ENCODE measurements at places on chromosomes 5 and 9.

GRCh38 chr9:114810614-114811013 lies 4.8 kb upstream of the TNFSF15 start:
- no peak for ATAC-seq

GRCh38 chr9:33101104-33101951 lies 24.9 kb upstream of the SMU1 start:
- ATAC-seq, result peak; percentile 64

GRCh38 chr9:87096506-87096905 lies 149.2 kb upstream of the GAS1 start:
- no peak for ATAC-seq

DNA sequence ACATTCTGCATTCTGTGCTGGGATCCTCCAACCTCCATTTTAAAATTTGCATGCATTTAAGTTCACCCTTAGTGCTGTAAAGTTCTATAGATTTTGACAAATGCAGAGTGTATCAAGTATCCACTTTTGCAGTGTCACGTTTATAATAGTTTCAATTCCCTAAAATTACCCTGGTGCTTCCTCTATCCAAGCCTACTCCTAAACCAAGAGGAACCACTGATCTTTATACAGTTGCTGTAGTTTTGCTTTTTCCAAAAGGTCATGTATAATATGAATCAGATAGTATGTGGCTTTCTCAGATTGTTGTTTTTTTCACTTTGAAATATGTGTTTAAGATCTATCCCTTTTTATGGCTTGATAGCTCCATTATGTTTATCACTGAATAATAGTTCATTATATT lies 468.4 kb upstream of the CDH6 start:
- ATAC-seq, result no peak

DNA sequence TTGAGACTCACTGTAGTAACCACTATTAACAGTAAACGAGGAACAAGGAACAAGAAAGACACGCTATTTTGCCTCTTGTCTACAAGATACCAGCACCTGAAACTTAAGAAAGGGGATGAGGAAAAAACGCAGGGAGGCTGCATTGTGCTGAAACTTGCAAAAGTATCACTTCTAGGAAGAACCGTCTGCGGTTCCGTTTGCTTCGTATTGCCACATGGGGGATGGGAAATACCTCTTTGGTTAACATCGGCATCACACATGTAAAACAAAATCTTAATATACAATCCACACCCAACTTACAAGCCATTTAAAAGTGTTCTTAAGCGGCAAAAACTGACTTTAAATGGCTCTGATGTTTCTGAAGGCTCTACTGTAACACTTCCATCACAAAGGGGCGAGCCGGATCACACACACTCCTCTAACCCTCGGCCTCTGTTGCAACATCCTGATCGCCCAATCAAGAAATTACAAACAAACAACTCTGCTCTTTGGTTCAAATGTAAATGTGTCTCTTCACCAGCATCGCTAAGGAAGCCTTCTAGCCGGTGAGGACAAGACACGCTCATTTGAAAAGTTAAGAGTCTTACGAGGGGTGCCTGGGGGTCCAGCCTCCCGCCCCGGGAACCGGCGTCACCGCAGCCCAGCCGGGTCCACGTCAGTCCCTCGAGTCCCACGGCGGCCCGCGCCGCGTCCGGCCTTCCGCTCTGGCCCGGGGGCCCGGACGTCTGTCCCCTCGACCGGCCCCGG lies 621 bp downstream of the SEC16A start:
- ATAC-seq, result no peak

DNA sequence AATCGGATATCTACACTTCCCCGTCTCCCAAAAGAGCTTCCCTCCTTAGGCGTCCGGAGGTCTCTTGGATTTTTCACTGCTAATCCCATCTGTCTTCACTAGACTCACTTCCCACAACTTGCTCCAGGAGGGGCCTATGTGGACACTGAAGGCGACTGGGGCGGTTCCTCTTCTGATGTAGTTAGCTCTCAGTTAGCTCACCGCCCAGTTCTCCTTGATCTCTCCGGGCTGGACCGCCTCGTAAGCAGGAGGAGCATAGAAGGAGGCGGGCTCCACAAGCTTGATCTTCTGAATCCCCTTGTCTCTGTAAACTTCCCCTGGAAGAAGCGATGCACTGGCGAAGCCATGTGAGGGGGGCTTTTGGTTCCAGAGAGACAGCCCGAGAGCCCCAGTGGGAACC lies 112.0 kb upstream of the SELENOP start:
- ATAC-seq, result no peak

- ATAC-seq, result no peak
These were observed 136.1 kb upstream of the RUSC2 start for GRCh38 chr9:35353731-35354365.

GRCh38 chr9:126411948-126412284 lies 85.3 kb downstream of the MVB12B start:
- no peak for ATAC-seq

DNA sequence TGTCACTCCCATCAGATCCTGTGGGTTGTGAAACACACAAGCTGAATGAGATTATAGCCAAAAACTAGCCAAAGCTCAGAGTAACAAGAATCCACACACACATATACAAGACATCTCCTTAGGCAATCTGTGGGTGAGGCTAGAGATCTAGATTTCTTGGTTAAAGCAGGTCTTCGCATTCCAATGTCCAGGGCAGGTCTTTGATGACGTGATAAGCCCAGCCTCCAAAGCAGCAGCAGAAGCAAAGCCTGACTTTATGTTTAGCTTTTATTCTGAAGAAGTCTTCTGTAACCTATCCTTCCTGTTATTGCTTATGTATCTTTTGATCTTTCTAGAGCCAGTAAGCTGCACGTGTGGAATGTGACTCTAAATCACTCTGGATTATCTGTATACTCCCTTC lies 199.1 kb upstream of the SLC30A5 start:
- ATAC-seq, result no peak

DNA sequence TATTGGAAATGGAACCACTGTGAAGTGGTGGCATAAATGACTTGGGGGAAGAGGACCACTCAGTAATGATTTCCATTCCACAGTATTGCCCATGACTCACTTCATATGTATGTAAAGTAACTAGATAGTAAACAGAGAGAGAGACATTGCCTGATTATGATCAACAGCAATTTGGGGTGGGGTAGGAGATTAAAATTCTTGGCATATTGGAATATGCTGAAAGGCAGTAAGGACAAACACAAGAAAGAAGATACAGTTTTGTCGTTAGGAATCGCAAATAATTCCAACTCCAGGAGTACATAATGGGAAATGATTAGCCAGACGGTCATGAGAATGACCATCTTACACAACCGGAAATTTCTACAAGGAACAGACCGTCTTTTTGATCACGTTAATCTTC lies 1.5 kb upstream of the HMGCS1 start:
- ATAC-seq, result no peak

DNA sequence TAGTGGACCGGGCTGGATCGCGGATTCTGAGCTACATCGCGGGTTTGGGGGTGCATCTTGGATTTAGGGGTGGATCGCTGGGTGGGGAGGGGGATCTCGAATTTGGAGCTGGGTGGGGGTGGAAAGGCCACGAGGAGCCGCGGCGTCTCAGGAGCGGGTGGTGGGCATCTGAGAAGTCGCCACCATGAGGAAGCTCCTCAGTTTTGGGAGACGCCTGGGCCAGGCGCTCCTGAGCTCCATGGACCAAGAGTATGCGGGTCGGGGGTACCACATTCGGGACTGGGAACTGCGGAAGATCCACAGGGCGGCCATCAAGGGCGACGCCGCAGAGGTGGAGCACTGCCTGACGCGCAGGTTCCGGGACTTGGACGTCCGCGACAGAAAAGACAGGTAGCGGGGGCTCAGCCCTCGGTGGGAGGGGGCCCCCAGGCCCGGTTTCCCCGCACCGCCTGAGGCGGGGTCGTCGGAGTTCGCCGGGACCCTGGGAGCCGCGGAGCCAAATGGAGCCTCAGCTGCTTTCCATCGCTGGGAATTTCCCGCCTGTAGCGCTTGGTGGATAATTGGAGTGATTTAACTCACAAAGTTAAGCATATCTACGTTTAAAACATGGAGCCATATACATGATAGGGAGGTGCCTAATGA lies 376 bp downstream of the ANKRD18B start:
- ATAC-seq, result peak; percentile 67

GRCh38 chr5:17620627-17621026 lies 10.4 kb downstream of the TAF11L12 start:
- no peak for ATAC-seq

- ATAC-seq, result no peak
These were observed 77.8 kb upstream of the LRRTM2 start for GRCh38 chr5:138952962-138953361.

DNA sequence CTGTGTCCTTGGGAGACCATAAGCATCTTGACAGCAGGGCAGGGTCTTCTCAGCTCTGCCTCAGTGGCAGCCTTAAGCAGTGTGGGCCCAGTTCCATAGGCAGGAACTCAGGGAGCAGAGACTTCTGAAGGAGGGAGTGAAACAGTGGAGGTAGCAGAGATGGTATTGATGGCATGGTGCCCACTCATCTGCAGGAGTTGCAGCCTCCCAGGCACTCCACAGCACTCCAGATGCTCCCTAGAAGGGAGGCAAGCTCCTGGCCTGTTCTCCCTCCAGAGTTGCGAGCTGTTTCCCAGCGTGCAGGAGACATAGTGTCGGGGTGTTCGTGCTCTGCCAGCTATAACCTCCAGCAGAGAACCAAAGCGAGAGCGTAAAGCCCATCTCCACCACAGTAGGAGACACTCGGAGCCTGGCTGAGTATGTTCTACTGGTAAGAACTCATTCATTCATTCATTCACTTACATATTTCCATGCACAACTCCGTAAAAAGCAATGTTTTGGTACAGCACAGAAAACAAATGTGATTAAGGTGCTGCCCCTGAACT lies 31.4 kb upstream of the UNC5A start:
- ATAC-seq, result no peak

DNA sequence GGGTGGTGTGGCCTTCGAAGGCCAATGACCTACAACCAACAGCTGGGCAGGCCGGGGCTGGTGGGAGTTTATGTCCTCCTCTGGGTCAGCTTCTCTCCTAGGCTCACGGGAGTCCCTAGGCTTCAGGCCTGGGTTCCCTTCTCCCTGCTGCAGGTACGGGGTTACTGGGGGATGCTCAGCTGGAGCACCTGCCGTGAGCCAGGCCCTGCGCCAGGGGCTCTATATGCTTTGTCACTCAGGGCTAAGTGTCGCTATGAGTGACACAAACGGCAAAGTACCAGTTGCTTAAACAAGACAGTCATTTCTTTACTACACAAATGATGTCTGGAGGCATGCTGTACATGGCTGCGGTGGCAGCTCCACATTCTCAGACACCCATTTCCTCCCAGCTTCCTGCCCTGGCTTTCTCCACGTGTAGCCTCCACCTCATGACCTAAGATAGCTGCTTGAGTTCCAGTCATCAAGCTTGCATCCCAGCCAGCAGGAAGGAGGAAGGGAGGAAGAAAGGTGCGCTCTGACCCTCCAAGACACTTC lies 22.5 kb upstream of the NINJ1 start:
- no peak for ATAC-seq

DNA sequence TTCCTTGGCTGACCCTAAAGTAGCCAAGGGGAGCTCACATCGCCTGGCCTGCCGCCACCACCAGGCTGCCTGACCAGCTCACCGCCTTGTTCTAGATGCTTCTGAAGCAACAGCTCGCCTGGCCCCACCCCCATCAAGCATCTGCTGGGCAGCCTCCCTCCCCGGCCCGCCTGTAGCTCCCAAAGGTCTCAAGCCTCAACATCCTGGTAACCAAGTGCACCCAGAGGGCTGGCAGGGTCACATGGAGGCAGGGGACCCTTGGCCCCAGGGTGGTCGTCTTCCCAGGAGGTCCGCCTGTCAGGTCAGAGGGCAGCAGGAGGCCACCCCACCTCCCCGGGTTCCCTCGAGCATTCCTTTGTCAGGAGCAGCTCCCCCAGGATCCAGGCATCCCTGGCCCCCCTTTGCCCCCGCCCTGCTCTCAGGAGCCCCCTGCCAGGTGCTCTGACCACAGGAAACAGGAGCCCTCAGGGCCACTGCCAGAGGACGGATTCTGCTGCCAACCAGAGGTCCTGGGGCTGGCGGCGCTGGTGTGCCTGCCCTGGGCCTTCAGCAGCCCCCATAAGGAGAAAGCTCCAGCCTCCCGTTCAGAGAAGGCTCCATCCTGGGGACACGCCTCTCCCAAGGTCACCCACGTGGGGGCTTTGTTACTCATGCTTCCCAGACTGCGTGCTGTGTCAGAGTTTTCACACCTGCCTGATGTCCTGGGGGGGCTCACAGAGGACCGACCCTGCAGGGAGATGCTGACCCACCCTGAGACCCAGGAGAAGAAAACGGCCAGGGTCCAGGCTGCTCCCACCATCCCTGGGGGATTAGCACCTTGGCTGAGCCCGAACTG lies 3.5 kb upstream of the LRRC14B start:
- ATAC-seq, result no peak

GRCh38 chr9:36486329-36486932 lies 86.3 kb upstream of the MELK start:
- peak; percentile 3 for ATAC-seq

DNA sequence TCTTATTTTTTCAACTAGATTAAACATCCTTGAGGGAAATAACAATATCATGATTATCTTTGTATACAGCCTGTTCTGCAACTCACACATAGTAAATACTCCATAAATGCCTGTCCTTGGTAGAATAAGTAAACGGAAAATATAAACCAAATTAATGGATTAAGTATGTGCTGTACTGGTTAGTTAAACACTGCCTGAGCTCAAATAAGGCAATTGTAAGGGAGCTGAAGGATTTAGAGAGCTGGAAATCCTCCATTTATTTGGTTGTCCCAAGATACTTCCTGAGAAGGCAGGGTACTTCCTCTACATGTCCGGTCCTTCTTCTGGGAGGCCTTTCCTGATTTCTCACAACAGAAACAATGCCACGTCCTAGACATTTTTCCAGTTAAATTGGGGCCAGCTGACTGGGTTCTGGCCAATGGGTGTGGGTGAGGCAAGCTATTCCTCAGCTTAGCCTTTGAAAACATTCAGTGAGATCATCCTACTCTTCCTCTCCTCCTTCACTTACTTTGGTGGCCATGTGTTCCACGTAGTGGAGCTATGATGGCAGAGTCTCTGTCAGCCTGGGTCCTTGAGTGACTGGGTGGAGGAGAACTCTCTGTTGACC lies 8.5 kb upstream of the C1QTNF3 start:
- ATAC-seq, result no peak

DNA sequence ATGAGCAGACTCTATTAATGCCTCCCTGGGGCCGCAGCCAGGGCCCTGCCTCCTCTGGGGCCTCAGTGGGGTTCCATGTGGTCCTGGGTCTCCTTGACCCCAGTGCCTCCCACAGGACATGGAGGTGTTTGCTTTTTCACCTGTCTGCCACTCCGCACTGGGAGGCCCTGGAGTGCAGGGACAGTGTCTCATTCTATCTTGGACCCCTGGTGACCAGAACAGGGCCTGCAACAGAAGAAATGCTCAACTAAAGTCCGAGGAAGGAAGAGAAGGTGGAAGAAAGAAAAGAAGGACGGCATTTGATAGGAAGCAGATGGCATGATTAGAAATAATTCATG lies 243.2 kb downstream of the CDK5RAP2 start:
- ATAC-seq, result no peak

- ATAC-seq, result peak; percentile 12
These were observed 5.7 kb downstream of the TGFBI start for GRCh38 chr5:136034492-136034891.

DNA sequence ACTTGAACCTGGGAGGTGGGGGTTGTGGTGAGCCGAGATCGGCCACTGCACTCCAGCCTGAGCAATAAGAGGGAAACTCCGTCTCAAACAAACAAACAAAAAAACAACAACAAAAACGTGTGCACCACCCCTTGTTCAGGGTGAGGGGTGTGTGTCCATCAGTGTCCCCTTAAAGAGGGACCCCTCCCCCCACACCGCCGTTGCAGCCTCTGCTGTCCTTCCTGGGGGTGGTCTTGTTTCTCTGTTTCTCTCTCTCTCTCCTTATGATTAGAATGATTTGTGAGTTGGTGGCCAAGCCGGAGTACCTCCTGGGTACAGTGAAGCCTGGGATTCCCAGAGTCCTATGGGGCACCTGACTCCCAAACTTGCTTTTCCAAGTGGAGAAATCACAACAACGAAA lies 49.6 kb downstream of the RGS3 start:
- no peak for ATAC-seq

Data from SK-N-SH treated with all-trans-retinoic acid at 6 μM for 48 hours (cell line).